ENCODE measurements at places on chromosomes 5 and 9.

- no peak for DNase-seq
These were observed 1.3 kb downstream of the MACIR start for GRCh38 chr5:103259705-103260355.

GRCh38 chr9:116933251-116933650, 246.1 kb downstream of the TRIM32 start:
- DNase-seq, result no peak

- no peak for DNase-seq
These were observed 163.5 kb downstream of the NR3C1 start for GRCh38 chr5:143239882-143240518.

DNA sequence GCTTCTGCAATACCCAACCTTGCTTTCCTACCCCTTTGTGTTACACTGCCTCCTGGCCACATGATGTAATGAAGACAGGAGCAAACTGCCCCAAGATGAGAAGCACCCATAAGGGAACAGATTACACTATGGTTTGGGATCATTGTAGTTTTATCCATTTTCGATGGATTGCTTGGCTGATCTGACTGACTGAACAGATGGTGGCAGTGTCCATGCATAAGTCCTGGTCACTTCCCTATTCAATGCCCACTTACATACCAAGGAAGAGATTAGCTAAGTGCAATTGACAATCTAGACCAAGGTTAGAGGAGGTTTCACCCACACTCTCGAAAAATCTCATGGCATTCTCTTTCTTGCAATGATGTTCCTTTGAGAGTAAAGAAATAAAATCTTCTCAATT, 319.9 kb downstream of the RAB3C start:
- no peak for DNase-seq

DNA sequence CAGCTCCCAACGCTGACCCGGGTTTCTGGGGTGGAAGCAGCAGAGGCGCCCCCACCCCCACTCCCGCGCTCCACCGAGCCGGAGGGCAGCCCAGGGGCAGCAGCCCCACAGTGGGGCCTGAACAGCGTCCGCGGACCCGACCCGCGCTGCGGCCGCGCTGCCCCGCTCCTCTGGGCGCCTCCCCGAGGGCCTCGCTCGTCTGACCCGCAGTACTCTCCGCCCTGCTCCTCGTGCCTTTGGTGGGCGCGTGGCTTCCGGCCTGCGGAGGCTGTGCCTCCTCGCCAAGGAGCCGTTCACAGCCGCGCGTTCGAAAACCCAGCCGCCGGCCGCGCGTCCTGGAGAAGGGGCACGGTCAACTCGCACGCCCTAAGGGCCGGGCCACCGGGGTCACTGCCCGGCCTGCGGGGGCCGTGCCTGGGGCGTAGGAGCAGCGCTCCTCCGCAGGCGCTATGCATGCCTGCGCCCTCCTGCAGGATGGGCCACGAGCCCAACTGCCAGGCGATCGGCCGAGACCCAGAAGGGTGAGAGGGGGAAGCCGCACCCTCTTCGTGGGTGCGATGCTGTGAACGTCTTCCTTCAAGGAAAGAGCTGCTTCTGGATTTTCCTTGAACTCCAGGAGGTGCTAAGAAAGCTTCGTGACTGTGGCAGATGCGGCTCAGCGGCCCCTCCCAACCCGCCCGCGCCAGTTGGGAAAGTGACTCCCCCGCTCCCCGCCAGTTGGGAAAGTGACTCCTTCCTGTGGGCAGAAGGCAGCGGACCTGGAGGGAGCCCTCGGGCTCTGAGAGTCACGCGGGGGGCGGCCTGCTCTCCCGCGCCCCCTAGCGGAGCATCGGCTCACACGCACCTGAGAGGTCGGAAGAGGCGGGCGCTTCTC, 82.7 kb downstream of the HSD17B3 start:
- peak; percentile 55 for DNase-seq

DNA sequence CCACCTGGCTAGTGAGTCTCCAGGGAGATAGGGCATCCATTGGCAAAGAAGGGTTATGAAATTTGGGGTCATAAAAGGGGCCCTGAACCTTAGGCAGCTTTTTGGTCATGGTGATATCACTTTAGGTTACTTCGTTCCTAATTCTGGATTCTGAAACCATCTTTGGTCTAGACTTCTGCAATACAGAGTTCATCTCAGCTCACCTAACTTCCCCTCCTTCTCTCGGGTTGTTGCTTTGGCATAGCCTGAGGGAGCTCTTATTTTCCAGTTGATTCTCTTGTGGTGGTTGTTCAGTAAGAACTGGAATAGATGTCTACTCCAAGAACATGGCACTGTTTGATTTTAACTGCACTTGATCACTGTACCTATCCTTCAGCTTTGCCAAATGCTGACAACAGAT, 148.9 kb upstream of the RUSC2 start:
- no peak for DNase-seq

DNA sequence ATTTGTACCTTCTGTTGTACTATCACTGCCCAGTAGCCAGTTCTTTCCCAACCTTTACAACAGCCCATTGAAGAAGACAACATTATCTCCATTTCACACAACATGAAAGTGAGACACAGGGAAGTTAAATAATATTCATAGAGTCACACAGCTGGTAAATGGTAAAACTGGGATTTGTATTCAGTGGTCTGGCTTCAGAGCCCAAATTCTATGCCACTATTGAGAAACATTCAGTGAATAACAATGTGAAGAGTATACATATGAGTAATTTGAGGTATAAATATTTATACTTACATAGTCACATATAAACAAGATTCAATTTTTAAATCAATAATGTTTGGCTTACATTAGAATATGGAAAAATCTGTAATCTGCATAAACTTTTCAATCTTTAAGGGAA, 13.8 kb downstream of the SMIM15 start:
- DNase-seq, result no peak

DNA sequence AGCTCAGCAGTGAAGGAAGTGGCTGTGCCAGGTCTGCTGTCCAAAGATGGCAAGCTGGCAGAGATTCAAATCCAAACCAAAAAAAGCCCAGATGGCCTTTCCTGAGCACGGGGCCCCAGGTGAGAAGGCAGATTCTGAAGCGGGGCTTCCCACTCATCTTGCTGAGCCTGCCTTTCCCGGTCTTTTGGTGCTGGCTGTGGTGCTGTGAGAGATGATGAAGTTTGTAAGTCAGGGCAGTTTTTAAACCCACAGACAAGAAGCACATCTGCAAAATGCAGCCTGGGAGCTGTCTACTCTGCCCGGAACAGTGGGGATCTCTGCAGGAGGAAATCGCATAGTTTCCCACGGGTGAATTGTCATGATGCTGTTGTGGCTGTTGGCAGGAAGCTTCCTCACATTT, 85.0 kb upstream of the IRX4 start:
- DNase-seq, result no peak

DNA sequence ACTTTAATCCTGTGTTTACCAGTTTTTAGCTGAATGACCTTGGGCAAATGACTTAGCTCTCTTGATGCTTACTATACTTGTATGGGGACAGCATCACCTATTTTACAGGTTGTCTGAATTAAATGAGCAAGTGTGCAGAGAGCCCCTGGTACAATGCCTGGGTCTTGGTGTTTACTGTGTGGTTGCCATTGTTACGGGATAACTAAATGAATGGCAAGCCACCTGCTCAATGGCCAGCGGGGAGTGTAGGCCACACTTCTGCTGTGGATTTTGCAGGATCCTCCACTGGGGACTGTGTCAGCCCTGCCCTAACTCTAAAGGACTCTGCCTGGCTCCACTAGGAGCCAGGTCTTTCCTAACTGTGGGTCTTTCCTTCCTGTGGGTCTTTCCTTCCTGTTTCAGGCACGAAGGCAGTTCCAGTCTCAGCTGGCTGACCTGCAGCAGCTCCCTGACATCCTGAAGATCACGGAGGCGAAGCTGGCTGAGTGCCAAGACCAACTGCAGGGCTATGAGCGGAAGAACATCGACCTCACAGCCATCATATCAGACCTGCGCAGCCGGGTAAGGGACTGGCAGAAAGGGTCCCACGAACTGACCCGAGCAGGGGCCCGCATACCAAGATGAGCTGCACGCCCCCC, 10.3 kb upstream of the GLE1 start:
- peak; percentile 39 for DNase-seq

DNA sequence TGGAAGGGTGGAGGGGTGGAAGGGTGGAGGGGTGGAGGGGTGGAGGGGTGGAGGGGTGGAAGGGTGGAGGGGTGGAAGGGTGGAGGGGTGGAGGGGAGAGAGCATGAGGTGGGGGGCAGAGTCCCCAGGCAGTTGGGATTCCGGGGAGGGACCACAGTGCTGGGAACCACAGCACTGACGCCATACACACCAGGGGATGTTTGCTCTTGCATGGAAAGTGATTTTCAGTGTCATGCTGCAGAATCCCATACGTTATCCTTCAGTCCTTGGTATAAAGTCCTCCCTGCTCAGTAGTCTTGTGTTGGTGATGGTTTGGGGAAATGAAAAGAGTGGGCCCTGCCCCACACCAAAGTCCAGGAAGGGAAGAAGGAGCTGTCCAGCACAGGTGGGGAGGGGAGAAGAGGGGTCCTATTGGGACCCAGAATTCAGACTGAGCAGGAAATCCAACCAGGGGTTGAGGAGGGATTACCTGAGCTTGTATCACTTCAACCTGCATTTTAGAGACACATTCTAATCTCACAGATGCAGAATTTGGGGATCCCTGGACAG, 5.5 kb upstream of the FIBCD1 start:
- DNase-seq, result no peak

- no peak for DNase-seq
These were observed 109.5 kb upstream of the DPYSL3 start for GRCh38 chr5:147619281-147619878.

- no peak for DNase-seq
These were observed 6.3 kb upstream of the ISCA1 start for GRCh38 chr9:86288499-86289198.

DNA sequence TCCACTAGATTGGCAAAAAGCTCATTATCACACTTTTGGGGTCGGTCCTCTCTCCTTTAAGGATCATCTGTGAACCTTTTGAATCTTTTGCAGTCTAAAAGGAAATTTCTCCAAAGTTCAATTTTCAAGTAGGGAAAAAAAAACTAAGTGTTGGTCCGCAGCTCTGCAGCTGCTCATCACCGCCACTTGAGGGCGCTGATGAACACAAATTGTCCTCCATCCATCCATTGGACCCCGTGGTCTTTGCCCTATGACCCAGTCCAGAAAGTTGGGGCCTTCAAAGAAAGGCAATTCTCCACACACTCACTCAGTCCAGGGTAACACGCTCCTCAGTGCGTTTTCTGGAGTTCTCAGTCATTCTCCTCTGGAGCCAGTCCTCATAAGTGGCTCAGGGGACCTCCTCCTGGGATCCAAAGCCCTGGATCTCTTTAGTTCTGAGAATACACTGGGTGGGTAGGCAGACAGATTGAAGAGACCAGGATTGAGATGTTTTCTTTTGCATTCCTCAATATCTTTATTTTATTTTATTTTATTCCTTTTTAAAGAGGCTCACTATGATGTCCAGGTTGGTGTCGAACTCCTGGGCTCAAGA, 63.6 kb upstream of the SLC28A3 start:
- DNase-seq, result peak; percentile 58

GRCh38 chr9:135805422-135806022, 101.8 kb downstream of the CAMSAP1 start:
- DNase-seq, result no peak

GRCh38 chr9:120187758-120188157, 392.2 kb downstream of the CDK5RAP2 start:
- no peak for DNase-seq

DNA sequence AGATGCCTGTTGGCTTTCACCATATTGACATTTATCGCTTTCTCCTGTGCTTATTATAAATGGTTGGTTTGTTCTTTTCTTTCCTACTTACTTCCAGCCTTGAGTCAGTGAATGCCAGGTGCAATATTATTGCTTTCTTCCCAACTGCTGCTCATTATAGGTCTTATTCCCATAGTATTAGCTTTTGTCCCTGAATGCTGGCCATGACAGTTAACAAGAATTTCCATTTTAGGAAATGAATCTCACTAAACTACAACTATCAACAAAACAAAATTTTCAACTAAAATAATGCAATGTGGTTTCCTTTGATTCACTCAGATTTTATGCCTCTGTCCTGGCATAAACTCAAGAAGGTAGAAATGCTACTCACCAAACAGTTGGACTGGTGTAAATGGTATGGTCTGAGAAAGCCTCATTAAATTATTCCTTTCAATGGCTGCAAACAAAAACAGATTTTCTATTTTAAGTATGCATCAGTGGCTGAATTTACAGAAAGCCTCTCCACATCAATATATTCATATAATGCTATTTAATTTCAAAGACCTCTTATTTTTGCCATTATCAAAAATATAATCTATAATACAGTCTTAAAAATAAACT, 145.4 kb downstream of the TRPM6 start:
- DNase-seq, result no peak

DNA sequence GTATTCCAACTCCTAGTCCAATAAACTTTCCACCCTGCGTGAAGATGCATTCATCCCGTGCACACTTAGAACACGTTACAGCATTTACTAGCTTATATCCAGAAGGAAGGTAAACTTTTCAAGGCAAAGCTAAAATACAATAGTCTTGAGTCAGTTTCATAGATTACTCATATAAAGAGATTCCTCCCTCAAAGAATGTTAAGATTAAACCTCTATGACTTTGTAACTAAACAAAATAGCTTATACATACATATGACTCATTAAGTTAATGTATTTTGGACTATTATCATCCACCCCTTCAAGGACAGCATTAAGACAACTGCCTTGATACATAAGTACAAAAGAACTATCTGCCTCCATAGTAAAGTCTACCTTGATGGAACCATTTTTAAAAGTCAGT, 36.1 kb downstream of the TLE1 start:
- no peak for DNase-seq

DNA sequence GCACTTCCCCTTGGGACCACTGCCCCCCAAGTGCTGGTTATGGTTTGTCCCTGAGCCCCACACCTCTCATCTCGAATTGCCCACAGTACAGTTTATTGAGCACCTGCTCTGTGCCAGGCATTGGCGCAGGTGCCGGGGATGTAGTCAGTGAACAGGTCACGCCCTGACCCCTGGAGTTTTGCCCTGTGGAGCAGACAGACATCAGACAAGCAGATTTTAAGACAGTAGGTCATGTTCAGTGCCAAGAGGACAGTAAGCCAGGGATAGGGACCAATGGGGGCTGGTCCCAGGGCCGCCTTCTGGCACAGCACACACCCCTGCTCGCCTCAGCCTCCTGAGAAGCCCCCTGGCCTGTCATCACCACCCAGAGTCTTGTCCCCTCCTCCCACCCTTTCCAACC, 21.9 kb downstream of the ROPN1L start:
- DNase-seq, result no peak

GRCh38 chr9:76588316-76588715, 129.3 kb downstream of the GCNT1 start:
- DNase-seq, result no peak

DNA sequence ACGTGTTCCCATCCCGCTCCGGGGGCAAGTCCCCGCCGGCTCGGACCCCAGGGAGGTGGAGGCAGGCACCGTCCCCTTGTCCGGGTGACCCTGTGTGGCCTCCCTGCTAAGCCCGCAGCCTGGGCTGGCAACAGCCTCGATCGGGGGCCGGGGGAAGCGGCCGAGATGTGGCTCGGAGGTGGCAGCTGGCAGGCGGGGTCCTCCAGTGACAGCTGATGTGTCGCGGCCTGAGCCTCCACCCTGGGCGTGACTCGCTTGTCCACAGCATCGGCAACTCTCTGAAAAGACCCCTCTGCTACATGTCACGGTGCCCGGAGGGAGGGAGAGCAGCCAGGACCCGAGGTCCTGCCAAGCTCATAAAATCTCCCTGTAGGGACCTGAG, 124.8 kb upstream of the IRX4 start:
- no peak for DNase-seq

GRCh38 chr5:25489834-25490538, 845.2 kb upstream of the CDH10 start:
- DNase-seq, result no peak

- DNase-seq, result no peak
These were observed 1114.7 kb downstream of the PTPRD start for GRCh38 chr9:9498128-9498527.

- no peak for DNase-seq
These were observed 106.3 kb downstream of the DAPK1 start for GRCh38 chr9:87603854-87604490.
